IMR-90 (cell line): ENCODE measurements at places on chromosomes 3 and 15. TPM values are rescaled to one million over a fixed set of nuclear protein-coding genes. Genes with fewer than 3 reads are reported as not detected.

DNA sequence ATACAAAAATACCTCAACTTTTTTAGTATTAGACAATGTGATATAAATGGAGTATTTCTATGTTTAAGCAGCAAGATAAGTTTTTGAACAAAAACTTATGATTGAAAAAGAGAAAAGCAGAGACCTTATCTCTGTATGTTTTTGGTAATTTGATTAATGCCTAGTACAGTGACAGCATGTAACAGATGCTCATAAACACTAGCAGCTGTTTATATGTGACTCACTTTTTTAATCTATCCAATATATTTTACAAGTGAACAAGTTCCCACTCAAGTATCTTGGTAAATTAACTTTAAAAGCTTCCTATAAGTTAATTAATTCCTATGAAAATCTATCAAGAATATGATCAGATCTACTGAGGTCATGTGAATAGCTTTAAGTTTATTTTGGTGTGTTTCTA is 55.1 kb downstream of the NGLY1 start:
- DNase-seq = peak; percentile 5

GRCh38 chr3:177057768-177058167 is 139.5 kb downstream of the TBL1XR1 start:
- DNase-seq = peak; percentile 24

DNA sequence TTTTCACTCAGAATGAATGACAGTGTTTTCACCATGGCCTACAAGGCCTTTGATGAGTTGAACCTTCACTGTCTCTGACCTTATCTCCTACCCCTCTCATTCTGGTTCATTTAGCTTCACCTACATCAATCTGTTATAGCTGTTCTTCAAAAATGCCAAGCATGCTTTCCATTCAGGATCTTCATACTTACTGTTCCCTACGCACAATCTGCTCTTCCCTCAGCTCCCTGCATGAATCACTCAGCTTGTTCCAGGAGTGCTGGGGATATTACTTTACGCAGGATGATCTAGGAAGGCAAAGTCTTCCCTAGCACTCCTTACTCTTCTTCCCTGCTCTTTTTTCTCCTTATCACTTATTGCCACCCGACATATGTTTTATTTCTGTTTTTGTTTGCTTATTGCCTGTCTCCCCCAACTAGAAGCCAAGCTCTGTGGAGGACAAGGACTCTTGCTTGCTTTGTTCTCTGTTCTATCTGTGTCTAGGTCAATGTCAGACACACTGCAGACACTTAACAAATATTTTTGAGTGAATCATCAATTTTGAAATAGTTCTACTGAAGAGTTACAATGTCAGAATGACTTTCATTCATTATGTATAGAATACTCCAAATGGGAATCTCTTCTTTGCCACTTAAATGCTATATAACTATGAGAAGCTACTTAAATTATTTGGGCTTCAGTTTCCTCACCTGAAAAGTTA is 238.3 kb upstream of the FEZF2 start:
- peak; percentile 26 for DNase-seq

GRCh38 chr3:80978216-80978969 is 783.1 kb downstream of the GBE1 start:
- no peak for DNase-seq

DNA sequence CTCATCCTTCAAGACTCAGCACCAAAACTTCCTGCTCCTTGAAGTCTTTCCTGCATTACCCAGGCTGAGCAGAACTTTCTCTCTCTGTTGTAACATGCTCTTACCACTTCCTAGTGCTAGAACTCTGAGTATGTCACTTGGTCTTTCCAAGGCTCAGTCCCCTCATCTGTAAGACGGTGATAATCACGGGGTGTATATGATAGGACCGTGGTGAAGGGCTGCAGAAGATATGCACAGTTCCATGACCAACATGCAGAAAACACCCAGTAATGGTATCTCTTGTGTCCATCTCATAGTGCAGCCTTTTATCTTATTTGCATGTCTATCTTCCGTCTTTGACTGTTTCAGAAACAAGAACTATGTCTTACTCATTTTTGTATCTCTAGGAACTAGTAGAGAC is 154.5 kb downstream of the ZNF621 start:
- DNase-seq = no peak

GRCh38 chr3:9994086-9994844 is 7.6 kb upstream of the EMC3 start:
- peak; percentile 87 for DNase-seq

DNA sequence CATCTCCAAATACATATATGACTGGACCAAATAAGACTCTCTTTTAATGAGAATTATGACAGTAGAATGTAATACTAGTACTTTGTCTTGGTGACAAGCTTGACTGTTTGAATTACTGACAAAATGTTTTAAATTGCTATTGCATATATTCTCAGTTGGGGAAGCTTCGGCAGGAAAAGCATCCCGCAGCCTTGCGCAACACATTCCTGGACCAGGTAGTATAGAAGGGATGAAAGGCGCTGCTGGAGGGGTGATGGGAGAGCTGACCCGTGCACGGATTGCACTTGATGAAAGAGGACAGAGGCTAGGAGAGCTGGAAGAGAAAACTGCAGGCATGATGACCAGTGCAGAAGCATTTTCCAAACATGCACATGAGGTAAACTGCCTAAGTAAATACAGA is 127.6 kb downstream of the POLQ start:
- no peak for DNase-seq

Gene GNAI2
- 816 and 867 TPM in 2 replicates for total RNA-seq
